CD4-positive, alpha-beta T cell treated with Interleukin-2 at 100 ng/mL for 4 hours (primary cell): ENCODE measurements at places on chromosomes 2 and 18.

GRCh38 chr2:102313025-102313424, 1.7 kb downstream of the IL1RL1 start:
- no peak for DNase-seq

DNA sequence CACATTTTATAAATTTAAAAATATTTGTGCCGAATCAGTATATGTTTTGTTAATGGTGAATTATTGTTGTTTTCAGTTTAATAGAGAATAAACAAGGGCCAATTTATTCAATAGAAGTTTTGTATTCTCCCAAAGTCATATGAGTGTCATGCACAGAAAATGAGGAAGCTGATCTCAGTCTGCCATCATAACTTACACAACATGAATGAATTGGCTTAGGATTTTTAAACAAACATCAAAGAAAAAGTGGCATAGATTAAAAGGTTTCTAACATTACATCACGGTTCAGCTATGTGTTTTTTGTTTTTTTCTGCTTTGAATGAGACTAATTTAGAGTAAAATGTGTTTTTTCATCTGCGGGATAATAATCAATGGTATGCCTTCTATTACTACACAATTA, 123.4 kb upstream of the CTNNA2 start:
- no peak for DNase-seq

GRCh38 chr2:118748245-118748885, 99.1 kb downstream of the EN1 start:
- DNase-seq: no peak

GRCh38 chr18:79615586-79615985, 64.0 kb upstream of the CTDP1 start:
- no peak for DNase-seq

GRCh38 chr2:236319036-236319435, 54.8 kb upstream of the ASB18 start:
- no peak for DNase-seq
